T-helper 17 cell (primary cell): ENCODE measurements at places on chromosomes 1 and 21. TPM values are rescaled to one million over a fixed set of nuclear protein-coding genes. Genes with fewer than 3 reads are reported as not detected.

Gene MNDA
- 5.2 TPM for total RNA-seq

Gene OR2T2
- 0.15 TPM for total RNA-seq

Gene CCT8
- total RNA-seq: 90.3 TPM

Gene STIL
- total RNA-seq: 2.6 TPM

Gene PGLYRP4
- not detected for total RNA-seq

Gene AMPD1
- not detected for total RNA-seq

Gene ADCY10
- total RNA-seq: 1.4 TPM

Gene CD101
- 1.9 TPM for total RNA-seq

DNA sequence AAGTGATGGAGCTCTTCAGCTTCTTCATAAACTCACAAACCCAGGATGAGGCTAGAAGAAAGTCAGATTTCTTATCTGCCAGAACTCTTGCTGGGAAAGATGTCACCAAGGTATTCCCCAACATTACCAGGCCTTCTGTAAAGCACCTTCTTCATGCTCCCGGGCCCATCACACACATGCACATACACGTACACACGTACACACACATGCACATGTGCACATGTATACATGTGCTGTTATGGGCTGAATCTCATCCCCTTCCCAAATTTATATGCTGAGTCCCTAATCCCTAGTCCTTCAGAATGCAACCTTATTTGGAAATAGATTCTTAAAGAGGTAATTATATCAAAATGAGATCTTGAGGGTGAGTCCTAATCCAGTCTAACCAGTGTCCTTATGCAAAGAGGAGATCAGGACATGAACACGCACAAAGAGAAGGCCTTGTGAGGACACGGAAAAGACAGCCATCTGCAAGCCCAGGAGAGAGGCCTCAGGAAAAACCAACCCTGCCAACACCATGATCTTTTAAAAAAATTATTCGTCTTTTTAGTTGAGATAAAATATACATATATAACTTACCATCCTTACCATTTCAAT lies 76.4 kb upstream of the LYST start:
- DNase-seq: no peak

DNA sequence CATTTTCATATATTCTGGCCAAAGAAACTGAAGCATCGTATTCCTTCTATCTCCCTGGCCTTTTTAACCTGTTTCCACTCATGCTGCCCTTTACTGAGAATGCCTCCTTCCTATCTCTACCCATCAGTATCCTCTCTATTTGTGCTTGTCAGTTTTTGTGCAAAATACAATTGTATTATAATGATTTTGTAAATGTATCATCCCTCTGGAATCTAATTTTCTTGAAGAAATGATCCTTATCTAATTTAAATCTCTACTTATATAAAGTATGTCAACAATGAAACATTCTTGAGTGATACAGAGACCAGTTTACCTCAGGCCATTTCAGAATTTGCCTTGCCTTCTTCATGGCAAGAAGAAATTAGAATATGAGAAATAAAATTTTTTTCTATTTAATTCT lies 59.0 kb upstream of the TEKT2 start:
- DNase-seq: no peak

DNA sequence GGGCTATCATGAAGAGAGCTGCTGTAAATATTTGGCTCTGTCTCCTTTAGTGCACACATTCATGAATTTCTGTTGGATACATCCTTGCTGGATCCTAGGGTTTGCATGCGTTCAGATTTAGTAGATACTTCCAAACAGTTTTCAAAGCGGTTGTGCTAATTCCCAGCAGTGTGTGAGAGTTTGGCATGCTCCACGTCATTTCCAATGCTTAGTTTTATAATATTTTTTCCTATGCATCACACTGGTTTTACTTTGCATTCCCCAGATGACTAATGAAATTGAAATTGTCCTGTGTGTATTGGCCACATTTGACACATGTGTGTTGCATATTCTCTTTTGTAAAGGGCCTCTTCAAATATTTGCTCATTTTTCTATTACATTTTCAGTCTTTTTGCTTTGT lies 18.5 kb upstream of the AADACL3 start:
- DNase-seq: no peak

DNA sequence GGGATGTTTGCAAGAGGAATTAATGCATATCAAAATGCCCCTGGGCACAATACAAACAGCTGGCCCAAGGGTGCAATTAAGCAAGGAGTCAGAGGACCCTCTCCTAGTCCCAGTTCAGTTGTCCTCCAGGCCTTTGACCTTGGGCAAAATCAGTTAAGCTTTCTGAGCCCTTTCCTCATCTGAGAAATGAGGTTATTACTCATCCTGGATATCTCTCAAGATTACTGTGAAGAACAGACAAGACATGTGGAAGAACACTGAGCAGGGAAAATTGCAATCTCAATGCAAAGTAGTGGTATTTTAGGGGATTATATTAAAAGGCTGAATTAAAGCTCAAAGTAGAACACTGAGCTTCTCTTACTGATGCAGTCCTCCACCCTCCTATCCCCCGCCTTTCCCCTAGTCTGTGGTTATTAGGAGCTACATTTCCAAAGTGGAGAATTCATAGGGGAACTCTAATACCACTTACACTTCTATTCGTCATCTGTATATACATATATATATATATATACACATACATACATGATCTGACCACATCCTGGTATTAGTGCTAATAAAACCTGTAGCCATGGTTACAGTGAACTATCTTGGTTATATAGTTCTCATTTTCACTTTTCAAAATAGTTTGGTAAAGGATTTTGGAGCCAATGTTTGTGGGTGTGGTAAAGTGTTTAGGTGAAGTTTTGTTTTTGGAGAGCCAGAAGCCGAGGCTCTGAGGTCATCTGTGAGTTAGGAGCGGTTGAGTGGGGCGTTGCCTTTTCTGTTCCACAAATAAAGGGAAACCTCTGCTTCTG lies 18.1 kb downstream of the KIAA0040 start:
- no peak for DNase-seq

GRCh38 chr1:100039591-100039990 lies 69.8 kb downstream of the SLC35A3 start:
- DNase-seq: no peak

DNA sequence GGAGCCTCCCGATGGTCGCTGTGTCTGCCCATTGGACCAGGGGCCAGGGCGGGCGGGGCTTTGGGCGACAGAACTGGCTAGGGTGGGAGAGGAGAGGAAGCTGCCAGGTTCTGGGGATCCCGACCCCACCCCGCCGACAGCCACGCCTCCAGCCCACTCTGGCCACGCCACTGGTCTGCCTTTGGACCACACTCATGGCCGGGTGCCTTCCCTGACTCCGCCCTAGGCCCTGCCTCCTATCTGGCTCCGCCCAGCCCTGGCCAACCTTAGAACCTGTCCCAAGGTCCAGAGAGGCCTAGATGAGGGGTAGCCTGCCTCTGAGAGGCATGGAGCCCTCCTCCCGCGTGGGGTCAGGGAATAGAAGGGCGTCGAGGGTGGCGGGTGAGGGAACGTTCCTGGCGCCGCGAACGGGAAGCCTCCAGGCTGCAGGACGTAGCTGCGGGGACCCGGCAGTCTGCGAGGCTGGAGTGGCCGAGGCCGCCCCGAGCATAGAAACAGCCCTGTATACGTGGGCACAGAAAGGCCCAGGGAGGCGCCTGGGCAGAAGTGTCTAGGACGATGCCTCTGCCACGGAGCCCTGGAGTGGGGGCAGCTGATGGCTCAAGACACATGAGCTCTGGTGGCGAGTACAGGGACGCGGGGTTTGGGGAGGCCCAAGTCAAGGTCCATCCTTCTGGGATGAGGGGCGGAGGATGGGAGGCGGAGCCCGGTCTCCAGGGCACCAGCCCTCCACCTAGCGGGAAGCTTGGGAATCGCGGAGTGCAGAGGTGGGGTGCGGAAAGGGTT lies 11.5 kb upstream of the COL16A1 start:
- DNase-seq: no peak

DNA sequence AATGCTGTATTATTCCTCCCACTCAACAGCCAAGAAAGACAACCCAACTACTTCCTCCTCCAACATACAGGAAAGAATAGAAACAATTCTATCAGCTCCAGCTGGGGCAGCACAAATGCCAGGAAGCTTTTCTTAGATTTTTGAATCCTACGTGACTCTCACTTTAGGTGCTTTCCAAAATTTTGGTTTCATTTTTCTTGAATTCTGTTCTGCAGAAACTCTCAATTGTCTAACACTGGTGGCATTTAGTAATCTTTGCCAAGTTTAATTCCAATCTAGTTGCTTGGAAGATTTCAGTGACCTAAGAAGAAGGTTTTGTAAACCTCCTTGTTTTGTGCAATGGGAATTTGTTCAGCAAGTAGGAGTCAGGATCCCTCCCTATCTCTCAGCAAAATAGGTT lies 37.1 kb upstream of the DOCK7 start:
- DNase-seq: no peak

DNA sequence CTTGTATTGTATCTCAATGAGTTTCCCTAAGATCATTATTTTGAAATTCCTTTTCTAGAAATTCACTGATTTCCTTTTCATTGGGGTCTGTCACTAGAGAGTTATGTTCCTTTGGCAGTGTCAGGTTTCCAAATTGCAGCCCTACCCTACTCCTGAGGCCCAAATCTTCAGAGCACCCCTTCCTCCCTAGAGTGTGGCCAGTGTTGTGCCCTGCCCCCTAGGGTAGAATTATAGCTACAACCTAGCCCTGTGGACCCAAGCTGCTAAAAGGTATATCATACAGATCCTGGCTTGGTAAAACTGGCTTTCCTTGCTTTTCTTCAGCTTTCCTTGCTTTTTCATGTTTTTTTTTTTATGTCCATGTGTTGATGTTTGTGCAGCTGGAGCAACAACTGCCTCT lies 60.7 kb downstream of the DIPK1A start:
- DNase-seq: no peak

GRCh38 chr1:205030896-205031295 lies 12.1 kb upstream of the CNTN2 start:
- no peak for DNase-seq

- DNase-seq: no peak
Observed at GRCh38 chr1:68442822-68443556, 6.8 kb downstream of the RPE65 start.

DNA sequence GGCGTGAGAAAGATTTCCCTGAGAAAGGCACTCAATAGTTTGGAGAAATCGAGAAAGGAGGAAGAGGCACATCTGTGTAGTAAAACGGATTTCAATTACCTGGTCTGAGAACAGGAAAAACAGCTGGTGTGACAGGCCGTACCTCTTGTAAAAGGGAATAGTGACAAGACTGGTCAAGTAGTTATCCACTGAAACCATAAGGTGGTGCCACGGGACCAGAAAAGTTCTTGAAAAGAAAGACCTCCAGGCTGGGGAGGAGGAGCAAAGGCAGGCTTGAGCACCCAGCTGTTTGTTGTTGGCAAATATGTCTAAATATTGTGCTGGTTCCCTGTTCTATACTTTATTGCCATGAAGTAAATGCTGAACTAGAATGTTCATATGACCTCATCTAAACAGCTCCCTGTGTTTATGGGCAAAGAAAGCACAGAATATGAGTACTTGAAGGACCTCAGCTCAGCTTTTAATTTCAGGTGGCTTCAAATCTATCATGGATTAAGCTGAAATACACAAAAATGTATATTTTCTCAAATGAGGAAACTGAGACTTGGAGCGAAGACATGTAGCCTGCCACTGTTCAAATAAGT lies 4.0 kb downstream of the HAO2 start:
- DNase-seq: no peak

- no peak for DNase-seq
Observed at GRCh38 chr1:36108314-36108713, 16.7 kb downstream of the COL8A2 start.

GRCh38 chr21:36888466-36888865 lies 78.0 kb downstream of the HLCS start:
- no peak for DNase-seq

DNA sequence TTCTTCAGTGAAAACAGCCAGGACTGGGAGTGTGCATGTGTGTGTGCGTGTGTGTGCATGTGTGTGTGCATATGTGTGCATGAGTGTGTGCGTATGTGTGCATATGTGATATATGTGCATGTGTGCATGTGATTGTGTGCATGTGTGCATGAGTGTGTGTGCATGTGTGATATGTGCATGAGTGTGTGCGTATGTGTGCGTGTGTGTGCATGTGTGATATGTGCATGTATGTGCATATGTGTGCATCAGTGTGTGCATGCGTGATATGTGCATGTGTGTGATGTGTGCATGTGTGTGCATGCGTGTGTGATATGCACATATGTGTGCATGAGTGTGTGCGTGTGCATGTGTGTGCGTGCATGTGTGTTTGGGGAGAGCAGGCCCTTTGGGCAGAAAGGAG lies 89.8 kb downstream of the ITPKB start:
- DNase-seq: no peak

- no peak for DNase-seq
Observed at GRCh38 chr1:187374082-187374481, 545.3 kb downstream of the PLA2G4A start.

- DNase-seq: no peak
Observed at GRCh38 chr1:108199201-108199691, 897 bp downstream of the SLC25A24 start.

- no peak for DNase-seq
Observed at GRCh38 chr1:155944444-155944799, 3.0 kb downstream of the RXFP4 start.

- DNase-seq: peak; percentile 46
Observed at GRCh38 chr1:36350659-36351226, 27.3 kb upstream of the EVA1B start.

GRCh38 chr1:31585736-31586365 lies 9.5 kb downstream of the TINAGL1 start:
- DNase-seq: no peak

DNA sequence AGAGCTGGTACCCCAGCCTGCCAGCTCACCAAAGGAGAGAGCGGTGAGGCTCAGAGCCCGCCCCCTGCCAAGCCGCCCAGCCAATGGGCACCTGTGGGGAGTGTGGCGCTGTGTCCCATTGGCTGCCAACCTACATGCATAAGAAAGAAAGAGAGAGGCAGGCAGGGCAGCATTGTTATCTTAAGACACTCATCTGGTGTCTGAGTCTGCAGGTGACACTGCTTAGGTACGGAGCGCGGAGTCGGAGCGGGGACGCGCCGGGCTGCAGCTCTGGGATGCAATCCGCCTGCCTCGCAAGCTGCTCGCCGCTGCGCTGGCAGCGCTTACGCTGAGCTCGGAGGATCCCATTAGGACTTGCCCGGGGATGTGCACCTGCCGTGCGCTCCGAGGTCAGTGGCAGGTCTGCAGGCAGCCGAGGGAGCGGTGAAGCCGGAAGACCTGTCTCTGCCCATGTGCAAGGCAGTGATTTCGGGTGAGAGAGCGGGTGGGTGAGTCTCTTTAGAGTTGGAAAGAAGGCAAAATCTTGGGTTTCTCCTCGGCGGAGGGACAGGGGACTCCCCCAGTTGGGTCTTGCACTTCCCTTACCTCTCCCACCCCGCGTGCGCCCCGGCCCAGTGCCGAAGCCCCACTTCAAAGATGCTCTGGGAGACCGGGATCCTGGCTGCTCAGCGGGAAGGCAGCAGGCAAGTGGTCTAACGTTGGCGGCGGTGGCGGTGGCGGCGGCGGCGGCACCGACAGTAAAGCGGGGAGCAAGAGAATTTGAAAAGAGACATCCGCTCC lies at the start of gene BRINP2:
Gene BRINP2 (plus strand): TSS at position 203 of the 780 bp plus-strand sequence. CDS start 58,919 bp downstream, outside the sequence.
- no peak for DNase-seq
